Right lobe of liver (tissue), 6 donors: ENCODE measurements at places on chromosomes 6 and 20.

GRCh38 chr6:167345960-167346359, 21.1 kb downstream of the TTLL2 start:
- DNase-seq = no peak

DNA sequence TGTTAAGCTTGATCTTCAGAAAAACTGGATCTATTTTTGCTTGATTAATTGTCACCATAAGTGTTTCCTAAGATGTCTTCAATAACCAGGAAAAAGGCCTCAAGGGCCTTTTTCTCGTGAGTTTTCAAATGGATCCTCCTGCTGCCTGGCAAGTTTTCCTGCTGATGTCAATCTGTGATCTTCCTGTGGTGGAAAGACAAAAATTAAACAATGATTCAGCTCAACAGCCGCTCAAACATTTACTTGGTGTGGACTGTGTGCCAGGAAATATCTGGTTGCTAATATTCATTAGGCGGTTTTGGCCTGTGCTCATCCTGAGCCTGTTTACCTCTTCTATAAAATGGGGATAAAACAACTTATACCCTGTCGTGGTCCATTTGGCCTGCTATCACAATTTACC, 35.4 kb upstream of the SSTR4 start:
- DNase-seq = no peak

DNA sequence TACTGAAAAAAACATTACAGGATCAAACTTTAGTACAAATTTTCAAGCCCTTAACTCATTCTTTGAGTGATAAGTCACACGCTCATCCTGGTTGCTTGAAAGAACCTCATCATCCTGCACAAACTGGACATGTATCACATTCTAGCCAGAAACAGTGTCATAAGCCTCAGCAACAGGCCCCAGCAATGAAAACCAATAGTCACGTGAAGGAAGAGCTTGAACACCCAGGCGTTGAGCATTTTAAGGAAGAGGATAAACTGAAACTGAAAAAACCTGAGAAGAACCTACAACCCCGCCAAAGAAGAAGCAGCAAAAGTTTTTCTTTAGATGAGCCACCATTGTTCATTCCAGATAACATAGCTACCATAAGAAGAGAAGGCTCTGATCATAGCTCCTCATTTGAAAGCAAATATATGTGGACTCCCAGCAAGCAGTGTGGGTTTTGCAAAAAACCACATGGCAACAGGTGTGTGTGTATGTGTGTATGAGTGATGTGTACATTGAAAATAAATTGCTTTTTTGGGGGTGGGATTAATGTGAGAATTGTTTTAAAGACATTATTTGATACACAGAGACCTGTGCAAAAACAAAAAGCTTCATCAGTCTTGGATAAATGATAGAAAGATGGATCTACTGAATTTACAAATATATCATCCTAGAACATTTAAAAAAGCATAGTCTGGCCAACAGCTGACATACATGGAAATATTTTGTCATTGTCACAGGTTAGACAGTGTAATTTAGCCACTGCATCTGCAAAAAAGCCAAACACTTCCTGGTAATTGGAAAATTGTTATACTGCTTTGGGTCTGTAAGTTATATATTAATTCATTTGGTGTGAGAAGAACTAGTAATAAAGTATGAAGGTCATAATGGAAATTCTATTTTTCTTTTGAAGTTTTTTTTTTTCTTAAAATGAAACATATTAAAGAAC, 50.1 kb downstream of the PHF3 start:
- DNase-seq = no peak

DNA sequence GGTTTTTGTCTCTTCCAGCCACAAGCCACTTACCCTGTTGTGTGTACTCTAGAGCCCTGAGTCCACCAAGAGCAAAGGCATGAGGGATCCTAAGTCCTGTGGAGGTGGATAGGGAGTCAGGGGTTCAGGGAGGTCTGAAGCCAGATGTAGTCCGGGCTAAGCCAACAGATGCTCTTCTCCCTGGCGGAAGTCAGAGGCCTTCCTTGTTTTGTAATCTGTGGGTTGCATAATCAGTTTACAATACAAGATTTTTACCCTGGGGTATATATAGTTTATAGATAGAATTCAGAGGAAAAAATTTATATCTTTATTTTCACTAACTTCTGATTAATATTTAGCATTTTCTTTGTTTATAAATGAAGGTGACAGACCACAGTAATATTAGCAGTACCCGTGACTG, 9.2 kb downstream of the LAMP5 start:
- DNase-seq = no peak

DNA sequence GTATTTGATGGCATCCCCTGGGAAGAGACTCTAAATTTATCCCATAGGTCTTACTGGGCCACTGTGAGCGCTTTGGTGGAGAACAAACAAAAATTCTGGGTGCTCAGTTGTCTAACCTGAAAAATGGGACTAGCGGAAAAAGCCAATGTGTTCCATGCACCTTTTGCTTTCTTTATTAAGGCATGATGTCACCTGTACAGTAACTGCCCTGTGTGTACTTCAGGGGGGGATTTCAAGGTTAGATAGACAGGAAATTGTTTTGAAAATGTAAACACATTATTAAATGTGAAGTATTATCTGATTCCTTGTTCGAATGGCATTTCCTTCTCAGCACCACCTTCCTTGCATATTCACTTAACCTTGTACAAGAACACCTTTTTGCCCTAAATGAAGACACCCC, 1.2 kb upstream of the EDN1 start:
- no peak for DNase-seq

GRCh38 chr6:158654960-158655489, 5.2 kb downstream of the SYTL3 start:
- no peak for DNase-seq

GRCh38 chr6:34138914-34139510, 6.9 kb downstream of the GRM4 start:
- no peak for DNase-seq
